NCI-H187 (cell line): ENCODE measurements at places on chromosomes 7 and 10.
A peak's percentile ranks its signal among the peaks of the same experiment; 100 is the strongest.

GRCh38 chr10:78656417-78657162 is 412.2 kb upstream of the ZMIZ1 start:
- DNase-seq, result no peak

DNA sequence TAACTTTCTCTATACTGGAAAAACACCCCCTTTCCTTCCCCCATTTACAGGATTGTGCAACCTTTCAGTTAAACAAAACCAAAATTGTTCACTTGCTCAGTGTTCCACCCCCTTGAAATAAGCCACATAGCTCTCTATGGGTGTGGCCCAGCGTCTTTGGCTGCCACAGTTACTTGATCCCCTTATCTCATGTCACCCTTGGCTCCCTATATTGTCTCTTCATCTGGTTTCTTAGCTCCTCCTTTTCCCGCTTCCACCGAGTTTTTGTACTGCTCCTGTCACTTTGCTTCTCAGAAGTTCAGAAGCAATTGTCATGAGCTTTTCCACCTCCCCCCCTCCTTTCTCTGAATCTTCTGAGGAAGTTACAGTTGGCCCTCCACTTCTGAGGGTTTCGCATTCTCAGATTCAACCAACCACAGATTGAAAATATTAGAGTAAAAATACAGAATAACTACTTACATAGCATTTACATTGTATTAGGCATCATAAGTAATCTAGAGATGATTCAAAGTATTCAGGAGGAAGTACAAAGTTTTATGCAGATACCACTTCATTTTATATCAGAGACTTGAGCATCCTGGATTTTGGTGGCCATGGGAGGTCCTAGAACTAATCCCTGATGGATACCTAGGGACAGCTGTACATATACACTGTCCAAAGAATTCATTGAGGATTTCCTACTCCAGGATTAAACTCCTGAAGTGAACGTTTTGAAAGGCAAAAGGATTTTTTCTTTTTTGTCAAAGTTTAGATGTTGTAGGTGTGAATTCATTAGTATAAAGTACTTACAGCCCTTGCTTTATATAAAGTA is 60.4 kb downstream of the ADD3 start:
- no peak for DNase-seq

DNA sequence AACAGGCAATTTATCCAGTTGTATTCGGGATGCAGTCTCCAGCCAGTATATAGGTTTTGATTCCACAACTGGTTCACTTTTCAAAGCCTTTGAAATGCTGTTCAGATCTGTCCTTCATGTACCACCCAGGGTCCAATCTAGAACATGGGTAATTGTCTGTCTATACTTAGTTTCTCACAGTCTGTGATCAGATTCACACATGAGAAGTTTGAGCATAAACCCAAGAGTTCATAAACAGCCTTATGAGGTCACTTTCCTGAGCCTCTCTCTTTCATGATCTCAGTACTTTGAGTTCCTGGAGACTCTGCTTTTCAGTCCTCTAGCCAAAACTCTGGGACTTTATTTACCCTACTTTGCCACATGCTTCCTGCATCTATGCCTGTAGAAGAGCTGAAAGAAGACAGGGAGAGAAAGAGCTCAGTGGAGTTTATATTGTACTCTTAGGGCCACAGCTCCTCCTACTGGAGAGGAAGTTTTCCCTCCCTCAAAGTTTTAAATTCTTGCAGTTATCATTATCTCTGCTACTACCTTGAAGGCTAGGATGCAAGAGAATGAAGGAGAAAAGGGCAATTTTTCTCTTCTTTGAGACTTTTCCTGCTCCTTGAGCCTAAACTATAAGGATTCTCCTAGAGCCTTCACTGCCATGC is 172.0 kb downstream of the ZEB1 start:
- no peak for DNase-seq

DNA sequence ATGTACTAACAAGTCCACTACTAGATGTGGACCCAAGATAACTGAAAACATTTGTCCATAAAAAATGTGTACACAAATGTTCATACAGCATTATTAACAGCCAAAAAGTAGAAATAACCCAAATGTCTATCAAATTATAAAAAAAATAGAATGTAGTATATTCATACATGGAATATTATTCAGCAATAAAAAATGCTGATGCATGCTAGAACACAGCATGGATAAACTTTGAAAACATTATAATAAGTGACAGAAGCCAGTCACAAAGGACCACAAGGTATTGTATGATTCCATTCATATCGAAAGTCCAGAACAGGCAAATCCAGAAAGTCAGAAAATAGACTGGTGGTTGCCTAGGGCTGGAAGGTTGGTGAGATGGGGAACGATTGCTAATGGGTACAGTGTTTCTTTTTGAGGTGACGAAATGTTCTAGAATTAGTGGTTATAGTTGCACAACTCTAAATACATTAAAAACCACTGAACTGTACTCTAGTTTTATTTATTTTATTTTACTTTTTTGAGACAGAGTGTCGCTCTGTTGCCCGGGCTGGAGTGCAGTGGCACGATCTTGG is 43.3 kb upstream of the ANLN start:
- DNase-seq, result no peak

DNA sequence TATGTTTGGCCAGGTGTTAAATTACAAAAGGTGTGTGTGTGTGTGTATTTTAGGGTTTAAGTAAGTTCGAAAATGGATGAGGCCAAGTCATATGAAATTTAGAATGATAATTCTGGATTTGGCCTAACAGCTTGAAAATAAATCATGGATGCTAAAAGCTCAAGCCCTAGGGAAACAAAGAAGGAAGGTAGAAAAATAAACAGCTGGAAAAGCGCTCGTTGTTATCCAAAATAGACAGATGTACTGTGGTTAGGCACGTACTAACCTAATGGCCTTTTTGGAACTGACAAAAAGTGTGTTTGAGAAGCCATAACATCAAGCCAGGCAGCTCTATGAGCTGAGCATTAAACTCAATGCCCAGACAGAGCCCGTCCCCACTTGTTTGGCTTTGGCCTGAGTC is 17.5 kb upstream of the PALS2 start:
- no peak for DNase-seq

GRCh38 chr7:1401011-1401410 is 58.3 kb downstream of the MICALL2 start:
- DNase-seq, result no peak

DNA sequence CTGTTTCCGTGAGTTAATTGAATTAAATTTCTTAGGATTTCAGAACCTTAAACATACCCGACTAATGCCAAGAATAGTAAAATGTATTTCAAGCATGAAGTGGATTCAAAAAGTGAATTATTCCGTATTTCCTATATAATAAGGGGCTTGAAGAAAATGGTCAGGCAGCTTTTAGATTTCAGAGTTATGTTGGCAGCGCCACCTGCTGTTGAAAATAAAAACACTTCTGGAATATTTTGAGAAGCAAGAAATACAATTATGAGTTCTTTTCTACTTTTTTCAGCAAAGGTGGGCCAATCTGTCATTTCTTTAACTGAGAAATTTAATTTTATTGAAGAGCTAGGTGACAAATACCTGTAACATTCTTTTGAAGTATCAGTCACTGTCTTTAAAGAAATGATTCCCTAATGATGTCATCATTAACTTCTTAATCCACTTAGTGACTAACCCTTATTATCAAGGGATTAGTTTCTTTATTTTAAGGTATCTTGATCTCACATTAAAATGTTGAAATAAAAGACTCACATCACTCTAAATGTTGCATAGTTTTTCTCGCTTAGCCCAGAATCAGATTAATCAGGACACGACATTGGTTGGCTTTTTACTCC is 36.6 kb upstream of the AGR3 start:
- no peak for DNase-seq

- peak; percentile 4 for DNase-seq
These were observed at the start of gene JCAD for GRCh38 chr10:30059209-30060107. TSS of gene JCAD (minus strand) at chr10:30059586. CDS start at chr10:30047812, 11,774 bp downstream.
